ENCODE measurements at places on chromosomes 3 and 15. TPM values are rescaled to one million over a fixed set of nuclear protein-coding genes. Genes with fewer than 3 reads are reported as not detected.

Gene ST8SIA2
- total RNA-seq: not detected

Gene ELL3
- 1.7 TPM for total RNA-seq

Gene LARP6
- 78.3 TPM for total RNA-seq

Gene ST3GAL6
- 1.4 TPM for total RNA-seq

Gene NTRK3
- under 0.01 TPM for total RNA-seq

Gene CCR9
- total RNA-seq: not detected

Gene ROBO2
- total RNA-seq: 14.5 TPM

Gene TRH
- not detected for total RNA-seq

Gene RPP14
- total RNA-seq: 6.6 TPM

Gene PAK2
- 33.9 TPM for total RNA-seq

Gene CYP1A1
- under 0.01 TPM for total RNA-seq

Gene EBLN2
- total RNA-seq: 6.4 TPM

Gene CEP70
- total RNA-seq: 11.1 TPM

Gene TRIM59
- total RNA-seq: 65.4 TPM

Gene ZNF774
- total RNA-seq: 1.1 TPM

Gene FBXO40
- total RNA-seq: not detected

Gene KCNMB2
- total RNA-seq: not detected

Gene VGLL3
- 97.3 TPM for total RNA-seq

Gene TADA3
- total RNA-seq: 83.0 TPM

Gene SEMA3F
- total RNA-seq: 9.2 TPM

Gene COL7A1
- total RNA-seq: 3.1 TPM

Gene GALNT15
- total RNA-seq: 14.7 TPM

Gene TRIM42
- total RNA-seq: not detected

Gene CHST14
- total RNA-seq: 3.8 TPM

Gene GOLGA6L1
- not detected for total RNA-seq

Gene GOLGA6L26
- total RNA-seq: not detected

Gene PLA2G4E
- not detected for total RNA-seq

Gene ITGA11
- total RNA-seq: 2.5 TPM

Gene TRPM1
- total RNA-seq: 0.28 TPM

Gene FBXW12
- not detected for total RNA-seq

Gene MRAS
- total RNA-seq: 59.3 TPM

Gene LRRC31
- total RNA-seq: not detected

Gene KY
- total RNA-seq: under 0.01 TPM

Gene ATP13A5
- total RNA-seq: not detected

Gene UBAP1L
- 0.28 TPM for total RNA-seq

Gene POLQ
- 5.0 TPM for total RNA-seq
